Left lobe of liver (tissue), 2 donors: ENCODE measurements at places on chromosomes 5 and 9. TPM values are rescaled to one million over a fixed set of nuclear protein-coding genes. Genes with fewer than 3 reads are reported as not detected.

DNA sequence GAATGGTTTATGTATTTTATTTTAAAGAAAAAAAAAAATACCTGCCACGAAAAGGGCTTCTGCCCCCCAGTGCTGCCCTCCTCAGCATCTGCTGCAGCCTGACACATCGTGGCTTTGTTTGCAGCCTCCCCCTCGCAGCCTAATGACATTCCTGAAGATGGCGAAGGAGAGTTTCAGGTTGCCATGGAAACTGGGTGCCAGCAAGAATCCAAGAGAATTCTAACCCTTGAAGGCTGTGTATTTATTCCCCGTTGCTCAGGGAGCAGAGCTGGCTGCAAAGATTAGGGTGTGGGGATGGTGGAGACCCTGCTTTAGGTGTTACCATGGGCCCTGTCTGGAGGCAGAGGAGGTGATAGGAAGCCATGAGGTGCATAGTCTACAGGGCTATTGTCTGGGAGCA is 126.6 kb downstream of the NSG2 start:
- DNase-seq = no peak

DNA sequence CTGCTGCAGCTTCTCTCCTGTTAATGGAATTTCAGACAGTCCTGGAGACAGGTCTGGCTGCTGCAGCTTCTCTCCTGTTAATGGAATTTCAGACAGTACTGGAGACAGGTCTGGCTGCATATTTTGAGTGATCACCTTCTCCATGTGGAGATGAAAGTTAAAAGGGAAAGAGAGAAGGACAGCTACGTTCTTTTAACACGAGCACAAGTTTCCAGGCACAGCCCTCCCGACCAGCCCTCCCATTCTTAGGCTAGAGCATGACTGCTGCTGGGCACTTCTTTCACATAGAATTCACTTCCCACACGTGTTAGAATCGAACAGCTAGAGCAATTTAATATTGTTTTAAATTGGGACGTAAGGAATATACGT is 133.3 kb upstream of the DMRT1 start:
- no peak for DNase-seq

DNA sequence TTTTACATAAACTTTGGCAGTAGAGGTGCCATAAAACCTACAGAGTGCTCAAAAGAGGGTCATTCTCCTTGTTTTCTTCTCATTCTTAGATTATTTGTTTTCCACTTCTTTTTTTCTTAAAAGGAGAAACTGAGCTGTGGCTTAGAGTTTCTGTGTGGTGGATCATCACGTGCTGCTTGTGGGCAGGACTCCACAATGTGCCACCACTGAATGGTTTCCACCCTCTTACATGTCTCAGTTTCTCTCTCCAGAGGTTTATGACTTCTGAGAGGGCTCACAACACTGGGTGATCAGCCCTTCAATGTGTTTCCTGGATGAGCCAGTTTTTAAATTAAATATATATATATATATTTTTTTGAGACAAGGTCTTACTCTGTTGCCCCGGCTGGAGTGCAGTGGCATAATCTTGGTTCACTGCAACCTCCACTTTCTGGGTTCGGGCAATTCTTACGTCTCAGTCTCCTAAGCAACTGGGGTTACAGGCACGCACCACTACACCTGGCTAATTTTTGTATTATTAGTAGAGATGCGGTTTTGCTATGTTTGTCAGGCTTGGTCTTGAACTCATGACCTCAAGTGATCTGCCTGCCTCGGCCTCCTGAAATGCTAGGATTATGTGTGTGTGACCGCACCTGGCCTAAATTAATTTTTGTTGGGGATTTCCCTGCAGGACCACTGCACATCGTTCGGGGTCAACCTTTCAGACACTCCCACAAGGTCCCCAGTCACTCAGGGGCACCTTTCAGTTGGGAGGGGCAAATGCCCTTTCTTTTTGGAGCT is 3.1 kb upstream of the UNC13B start:
- DNase-seq = no peak

- DNase-seq = no peak
Measured at GRCh38 chr9:31388660-31389059, 995.8 kb upstream of the ACO1 start.

DNA sequence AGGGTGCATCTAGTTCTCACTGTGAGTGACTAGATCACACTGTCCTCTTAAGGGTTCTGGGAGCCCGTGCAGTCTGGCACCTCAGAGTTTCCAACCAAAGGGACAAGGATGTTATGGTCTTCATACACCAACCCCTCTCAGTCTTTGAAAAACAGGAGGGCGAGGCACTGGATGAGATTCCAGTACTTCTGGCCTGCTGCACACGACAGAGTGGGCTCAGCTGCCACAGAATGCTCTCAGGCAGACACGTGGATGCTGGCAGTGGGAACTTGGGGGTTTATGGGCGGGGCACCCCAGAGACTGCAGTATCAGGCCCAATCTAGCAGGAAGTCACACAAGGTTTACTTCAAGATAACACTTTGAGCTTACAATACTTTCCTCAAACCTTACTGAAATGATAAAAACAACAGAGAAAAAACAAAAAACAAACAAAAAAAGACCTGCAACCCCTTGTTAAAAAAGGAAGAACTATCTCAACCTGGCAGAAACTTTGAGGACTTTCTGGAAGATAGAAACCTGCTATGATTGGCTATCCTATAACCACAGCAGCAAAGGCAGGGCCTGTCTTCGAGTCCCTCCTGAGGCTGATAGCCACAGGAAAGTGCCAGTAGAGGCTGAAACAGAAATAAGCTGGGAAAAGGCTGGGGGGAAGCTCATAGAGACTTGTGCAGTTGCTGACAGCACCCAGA is 28.3 kb upstream of the TGFBR1 start:
- DNase-seq = no peak

DNA sequence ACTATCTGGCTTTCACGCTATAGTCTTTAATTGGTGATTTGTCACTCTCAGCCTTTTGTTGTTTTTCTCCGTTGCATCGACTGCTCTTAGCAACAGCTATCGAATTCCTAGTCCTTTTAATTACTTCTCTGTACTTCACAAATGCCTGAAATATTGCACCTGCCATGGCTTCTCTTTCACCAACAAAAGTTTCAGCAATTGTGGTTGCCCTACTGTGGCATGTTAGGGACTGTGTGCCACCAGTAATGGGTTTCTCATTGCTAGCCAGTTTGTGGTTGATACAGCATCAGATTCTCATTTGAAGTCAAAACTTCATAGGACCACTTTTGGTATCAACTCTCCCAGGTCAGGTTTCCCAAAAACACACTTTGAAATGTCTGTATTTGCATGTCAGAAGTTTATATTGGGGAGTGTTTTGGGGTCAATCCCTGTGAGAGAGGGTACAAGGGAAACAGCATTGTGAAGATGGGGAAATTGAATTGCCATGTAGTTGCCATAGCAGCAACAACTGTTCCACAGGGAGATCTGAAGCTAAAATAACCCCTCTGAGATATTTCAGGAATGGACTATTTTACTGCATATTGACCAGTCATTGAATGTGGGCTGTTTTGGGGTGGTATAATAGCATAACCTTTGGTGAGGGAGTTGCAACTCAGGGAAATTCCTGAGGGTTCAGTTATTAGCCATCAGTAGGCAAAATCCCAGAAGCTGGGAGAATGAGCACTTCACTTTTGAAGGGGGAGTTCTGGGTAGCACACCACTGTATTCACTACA is 99.2 kb downstream of the WDR70 start:
- no peak for DNase-seq

GRCh38 chr9:136363106-136363948 is at the start of gene DNLZ:
Gene DNLZ, minus strand, starts transcription at chr9:136363744. Its CDS starts 30 bp downstream, at chr9:136363714.
- DNase-seq = peak; percentile 97

- DNase-seq = peak; percentile 51
Measured at GRCh38 chr9:22079873-22080341, 70.8 kb upstream of the CDKN2B start.

GRCh38 chr9:34289159-34289558 is 39.9 kb downstream of the KIF24 start:
- no peak for DNase-seq

GRCh38 chr5:73136055-73136562 is 15.7 kb downstream of the TMEM171 start:
- no peak for DNase-seq

GRCh38 chr5:140251527-140251973 is 51.4 kb downstream of the PFDN1 start:
- DNase-seq = no peak

DNA sequence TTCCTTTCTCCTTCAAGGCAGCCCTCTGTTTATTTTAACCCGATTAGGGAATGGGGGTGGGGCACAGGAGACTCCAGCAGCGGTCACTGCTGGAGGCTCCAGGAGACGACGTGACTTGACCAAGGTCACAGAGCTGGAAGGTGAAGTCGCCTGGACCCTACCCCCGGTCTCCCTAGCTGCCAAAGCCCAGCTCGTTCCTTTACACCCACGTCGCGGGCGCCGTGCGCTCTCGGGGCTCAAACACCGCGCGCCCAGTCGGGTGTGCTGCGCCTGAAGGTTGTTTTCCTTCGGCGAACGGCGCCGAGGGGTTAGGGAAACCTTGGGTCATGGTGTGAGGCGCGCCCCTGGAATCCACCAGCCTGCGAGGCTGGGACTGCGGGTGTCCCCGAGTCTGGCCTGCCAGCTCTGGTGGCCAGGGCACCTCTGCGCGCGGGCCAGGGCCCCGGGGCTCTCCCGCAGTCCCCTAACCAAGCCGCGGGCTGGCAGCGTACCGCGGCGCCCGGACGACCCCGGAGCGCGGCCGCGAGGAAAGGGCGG is 747 bp upstream of the UNC5A start:
- DNase-seq = no peak

SPINK7 gene
- total RNA-seq = not detected

CD274 gene
- 1.0 TPM for total RNA-seq

CTSV gene
- 0.15 TPM for total RNA-seq

EXD3 gene
- 19.3 TPM for total RNA-seq

PPP2CA gene
- total RNA-seq = 60.5 TPM

SNCB gene
- total RNA-seq = not detected

WWC1 gene
- total RNA-seq = 11.2 TPM

RLN2 gene
- not detected for total RNA-seq

MTMR12 gene
- 15.3 TPM for total RNA-seq

SOHLH1 gene
- not detected for total RNA-seq
